Right cardiac atrium (tissue), 5 donors: ENCODE measurements at places on chromosomes 1 and 21. TPM values are rescaled to one million over a fixed set of nuclear protein-coding genes. Genes with fewer than 3 reads are reported as not detected.

The COG2 gene
- 43.2 TPM for total RNA-seq

The PLEKHN1 gene
- not detected for total RNA-seq

The EXTL1 gene
- 0.78 TPM for total RNA-seq

The FHAD1 gene
- not detected for total RNA-seq

The MIXL1 gene
- not detected for total RNA-seq

The PROK1 gene
- total RNA-seq: 1.3 TPM

The GBP2 gene
- total RNA-seq: 15.2 TPM
